ENCODE measurements at places on chromosomes 7 and 10. TPM values are rescaled to one million over a fixed set of nuclear protein-coding genes. Genes with fewer than 3 reads are reported as not detected.

The AKR1D1 gene
- total RNA-seq: not detected

The TMEM229A gene
- total RNA-seq: 0.75 TPM

The PLA2G12B gene
- not detected for total RNA-seq

The TMEM270 gene
- not detected for total RNA-seq

The SPDYE5 gene
- total RNA-seq: not detected

The PI4K2A gene
- total RNA-seq: 21.9 TPM

The PPP1R17 gene
- total RNA-seq: 2.5 TPM

DNA sequence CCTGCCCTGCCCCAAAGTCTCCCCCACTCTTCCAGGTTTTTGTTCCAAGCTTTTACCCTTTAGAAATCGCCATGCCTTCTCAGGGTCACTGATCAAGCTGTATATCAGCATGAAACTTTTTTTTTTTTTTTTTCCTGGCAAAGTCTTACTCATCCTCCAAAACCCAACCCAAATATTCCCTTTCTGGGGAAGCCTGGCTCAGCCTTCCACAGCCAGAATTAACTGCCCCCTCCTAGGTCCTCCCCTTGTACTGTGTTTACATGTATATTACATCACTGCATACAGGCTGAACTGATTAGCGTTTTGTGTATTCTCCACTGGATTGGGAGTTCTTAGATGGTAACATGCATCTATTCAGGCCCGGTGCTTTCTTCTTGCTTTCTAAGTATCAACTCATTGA lies 4.6 kb upstream of the NOBOX start:
- peaks cover 5% of the 10 kb centered on the region for H3K4me1 ChIP-seq
- H3K27ac ChIP-seq: no peak overlapping the region
- no peak for DNase-seq
- H3K27me3 ChIP-seq: no peaks in the 10 kb centered on the region
- no peaks in the 10 kb centered on the region for H3K36me3 ChIP-seq
- no peak overlapping the region for H3K4me3 ChIP-seq

- H3K4me3 ChIP-seq: no peak overlapping the region
- no peaks in the 10 kb centered on the region for H3K36me3 ChIP-seq
- no peaks in the 10 kb centered on the region for H3K4me1 ChIP-seq
- no peaks in the 10 kb centered on the region for H3K27me3 ChIP-seq
- no peak for DNase-seq
These were observed 323.6 kb upstream of the PODXL start for GRCh38 chr7:131880078-131880477.

DNA sequence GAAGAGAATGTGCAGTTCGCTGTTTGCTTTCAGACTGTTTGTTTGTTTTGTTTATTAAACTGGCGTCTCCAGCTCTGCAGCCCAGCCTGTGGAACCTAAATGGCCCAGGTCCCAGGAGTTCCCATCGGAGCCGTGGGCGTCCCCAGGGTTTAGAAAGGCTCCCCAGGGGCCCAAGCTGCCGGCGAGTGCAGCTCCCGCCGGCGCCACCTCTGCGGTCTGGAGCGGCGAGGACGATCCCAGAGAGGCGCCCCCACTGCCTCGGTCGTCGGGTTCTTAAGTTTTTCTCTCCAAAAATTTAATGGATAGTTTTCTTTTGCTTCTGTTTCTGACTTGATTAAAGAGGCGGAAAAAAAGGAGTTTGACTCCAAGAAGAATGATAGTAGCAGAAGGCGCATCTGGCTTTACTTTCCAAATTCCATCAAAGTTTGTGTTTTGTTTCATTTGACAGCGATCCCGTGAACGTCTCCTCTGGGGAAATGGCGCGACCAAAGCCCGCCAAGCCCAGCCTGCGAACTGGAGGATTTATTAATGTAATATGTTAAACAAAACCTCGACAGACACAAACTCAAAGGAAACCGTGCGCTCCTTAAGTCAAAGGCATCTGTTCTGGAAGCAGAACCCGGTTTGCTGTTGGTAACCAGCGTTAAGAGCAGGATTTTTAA lies 718 bp upstream of the FZD1 start:
- H3K27ac ChIP-seq: no peak overlapping the region
- H3K4me1 ChIP-seq: peaks cover 25% of the 10 kb centered on the region
- H3K36me3 ChIP-seq: no peaks in the 10 kb centered on the region
- H3K4me3 ChIP-seq: peak overlapping the region; percentile 59
- H3K27me3 ChIP-seq: peaks cover 79% of the 10 kb centered on the region
- no peak for DNase-seq

DNA sequence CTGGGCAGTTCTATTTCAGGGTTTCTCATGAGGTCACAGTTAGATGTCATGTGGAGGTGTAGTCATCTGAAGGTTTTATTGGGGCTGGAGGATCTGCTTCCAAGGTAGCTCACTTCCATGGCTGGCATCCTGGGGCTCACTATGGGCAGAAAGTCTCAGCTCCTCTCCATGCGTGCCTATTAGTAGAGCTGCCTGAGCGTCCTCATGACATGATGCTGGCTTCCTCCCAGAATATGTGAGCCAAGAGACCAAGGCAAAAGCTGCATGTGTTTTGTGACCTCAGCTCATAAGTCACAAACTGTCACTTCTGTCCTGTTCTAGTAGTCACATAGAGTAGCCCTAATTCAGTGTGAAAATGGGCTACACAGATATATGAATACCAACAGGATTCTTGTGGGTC lies 524.4 kb downstream of the SUGCT start:
- H3K27me3 ChIP-seq: no peaks in the 10 kb centered on the region
- H3K4me1 ChIP-seq: no peaks in the 10 kb centered on the region

GRCh38 chr7:91940171-91940570 lies 491 bp upstream of the AKAP9 start:
- H3K27me3 ChIP-seq: peaks cover 25% of the 10 kb centered on the region
- no peak overlapping the region for H3K27ac ChIP-seq
- H3K4me1 ChIP-seq: no peaks in the 10 kb centered on the region

DNA sequence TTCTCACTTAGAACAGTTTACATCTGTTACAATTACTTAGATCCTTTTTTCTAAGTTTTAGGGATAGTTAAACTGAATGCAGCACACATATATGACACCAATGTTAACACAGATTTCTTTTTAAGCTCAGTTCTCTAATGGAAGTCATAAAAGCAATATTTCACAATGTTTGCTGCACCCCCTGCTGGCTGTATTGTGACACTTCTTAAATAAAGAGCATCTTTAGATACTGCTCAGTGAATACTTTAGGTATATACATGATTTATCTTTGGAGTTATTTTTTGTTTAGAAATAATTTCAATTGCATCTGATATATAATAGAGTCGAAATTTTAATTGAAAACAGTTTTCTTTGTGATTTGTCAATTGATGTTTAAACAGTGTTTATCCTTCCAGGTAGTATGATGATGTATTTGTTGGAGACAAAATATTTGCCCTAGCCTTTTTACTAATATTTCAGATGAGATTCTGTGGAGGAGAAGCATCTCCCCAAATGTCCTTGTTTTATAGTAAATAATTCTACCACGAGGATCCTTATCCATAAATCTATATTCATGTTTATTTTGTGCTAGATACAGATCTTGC lies 174.4 kb downstream of the ST7 start:
- H3K27me3 ChIP-seq: no peaks in the 10 kb centered on the region
- H3K4me3 ChIP-seq: no peak overlapping the region
- H3K4me1 ChIP-seq: peaks cover 4% of the 10 kb centered on the region
- H3K36me3 ChIP-seq: no peaks in the 10 kb centered on the region
- H3K27ac ChIP-seq: no peak overlapping the region
- no peak for DNase-seq

GRCh38 chr10:77036993-77037734 lies 600.4 kb downstream of the KCNMA1 start:
- H3K4me1 ChIP-seq: no peaks in the 10 kb centered on the region
- H3K4me3 ChIP-seq: no peak overlapping the region
- DNase-seq: peak; percentile 65

DNA sequence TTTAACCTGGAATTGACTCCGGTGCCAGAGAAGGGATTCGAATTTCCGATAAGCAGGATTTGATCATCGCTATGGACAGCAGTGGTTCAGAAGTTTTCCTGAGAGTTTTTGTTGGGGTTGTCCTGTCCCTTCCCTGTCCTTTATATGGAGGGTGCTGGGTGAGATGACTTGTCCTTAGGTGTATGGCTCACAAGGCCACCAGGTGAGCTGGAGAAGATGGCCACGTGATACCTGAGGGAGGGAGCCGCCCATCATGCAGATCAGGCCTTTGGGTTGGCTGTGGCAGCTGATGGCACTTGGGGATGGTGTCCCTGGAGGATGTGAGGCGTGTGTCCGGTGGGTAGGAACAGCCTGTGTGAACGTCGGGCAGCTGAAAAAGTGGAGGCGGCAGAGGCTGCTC lies 187.7 kb downstream of the PTPN20 start:
- H3K4me1 ChIP-seq: no peaks in the 10 kb centered on the region
- no peak for DNase-seq
- H3K4me3 ChIP-seq: no peak overlapping the region
- H3K36me3 ChIP-seq: no peaks in the 10 kb centered on the region
- no peaks in the 10 kb centered on the region for H3K27me3 ChIP-seq
- no peak overlapping the region for H3K27ac ChIP-seq

- H3K27me3 ChIP-seq: no peaks in the 10 kb centered on the region
- no peaks in the 10 kb centered on the region for H3K36me3 ChIP-seq
- peak; percentile 19 for DNase-seq
- H3K27ac ChIP-seq: no peak overlapping the region
- H3K4me3 ChIP-seq: no peak overlapping the region
These were observed 18.7 kb downstream of the AKR1C1 start for GRCh38 chr10:4981722-4982471.

- no peak overlapping the region for H3K27ac ChIP-seq
- H3K27me3 ChIP-seq: no peaks in the 10 kb centered on the region
- peaks cover 5% of the 10 kb centered on the region for H3K4me1 ChIP-seq
- DNase-seq: no peak
- no peak overlapping the region for H3K4me3 ChIP-seq
These were observed 49.9 kb downstream of the ARMC3 start for GRCh38 chr10:22977751-22978150.

GRCh38 chr10:22505911-22506685 lies 160.8 kb downstream of the SPAG6 start:
- no peak for DNase-seq
- no peaks in the 10 kb centered on the region for H3K36me3 ChIP-seq
- no peaks in the 10 kb centered on the region for H3K27me3 ChIP-seq
- H3K27ac ChIP-seq: no peak overlapping the region
- no peak overlapping the region for H3K4me3 ChIP-seq
- H3K4me1 ChIP-seq: no peaks in the 10 kb centered on the region

GRCh38 chr7:83362871-83363550 lies 200.3 kb upstream of the PCLO start:
- no peaks in the 10 kb centered on the region for H3K4me1 ChIP-seq
- H3K4me3 ChIP-seq: no peak overlapping the region
- H3K36me3 ChIP-seq: no peaks in the 10 kb centered on the region
- H3K27ac ChIP-seq: no peak overlapping the region

DNA sequence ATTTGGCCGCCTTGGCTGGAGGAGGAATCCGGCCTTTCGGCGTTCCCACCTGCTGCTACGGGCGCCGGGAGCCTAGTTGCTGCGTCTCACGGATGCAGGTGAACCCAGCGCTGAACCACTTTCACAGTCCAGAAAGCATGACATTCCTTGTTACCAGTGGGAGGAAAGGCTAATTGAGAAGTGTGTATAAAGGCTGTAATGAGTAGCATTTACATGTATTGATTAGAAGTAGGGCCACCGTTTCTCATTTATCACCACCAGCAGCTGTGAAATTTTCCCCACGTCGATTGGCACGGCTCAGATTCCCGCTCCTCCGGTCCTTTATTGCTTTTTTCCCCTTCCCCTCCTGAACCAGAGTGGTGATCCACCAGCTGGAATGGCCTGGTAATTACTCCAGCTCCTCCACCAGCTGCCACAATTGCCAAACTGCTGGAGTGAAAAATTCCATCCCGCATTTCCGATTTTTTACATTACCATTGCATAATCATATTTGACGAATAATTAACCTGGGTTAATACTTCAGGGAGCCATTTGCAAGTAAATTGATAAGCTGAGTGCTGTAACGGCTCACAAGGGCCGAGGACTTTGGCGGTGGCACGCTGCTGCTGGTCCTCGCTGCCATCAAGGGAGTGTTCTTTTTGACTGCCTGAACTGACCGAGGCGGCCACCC lies 153.3 kb downstream of the POU6F2 start:
- DNase-seq: no peak
- H3K36me3 ChIP-seq: no peaks in the 10 kb centered on the region
- H3K4me3 ChIP-seq: no peak overlapping the region
- no peaks in the 10 kb centered on the region for H3K27me3 ChIP-seq
- H3K4me1 ChIP-seq: no peaks in the 10 kb centered on the region

DNA sequence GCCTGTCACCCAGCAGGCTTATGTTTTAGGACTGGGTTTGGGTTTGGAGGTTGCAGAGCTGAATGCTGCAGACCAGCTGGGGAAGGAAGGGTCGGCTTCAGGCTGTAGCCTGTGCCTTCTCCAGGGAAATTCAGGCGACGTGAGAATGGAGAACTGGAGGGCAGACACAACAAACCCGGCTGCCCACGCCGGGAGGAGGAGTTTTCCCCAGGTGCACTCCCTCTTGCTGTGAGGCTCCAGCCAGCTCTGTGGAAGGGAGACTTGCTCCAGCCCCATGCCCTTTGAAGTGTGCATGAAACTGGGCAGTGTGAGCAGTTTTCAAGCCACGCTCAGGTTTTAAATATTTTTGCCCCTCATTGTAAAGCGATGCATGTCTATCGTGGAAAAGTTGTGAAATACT lies 279.1 kb downstream of the CCSER2 start:
- no peak overlapping the region for H3K4me3 ChIP-seq
- H3K27ac ChIP-seq: no peak overlapping the region
- H3K36me3 ChIP-seq: no peaks in the 10 kb centered on the region
- peaks cover 7% of the 10 kb centered on the region for H3K4me1 ChIP-seq

DNA sequence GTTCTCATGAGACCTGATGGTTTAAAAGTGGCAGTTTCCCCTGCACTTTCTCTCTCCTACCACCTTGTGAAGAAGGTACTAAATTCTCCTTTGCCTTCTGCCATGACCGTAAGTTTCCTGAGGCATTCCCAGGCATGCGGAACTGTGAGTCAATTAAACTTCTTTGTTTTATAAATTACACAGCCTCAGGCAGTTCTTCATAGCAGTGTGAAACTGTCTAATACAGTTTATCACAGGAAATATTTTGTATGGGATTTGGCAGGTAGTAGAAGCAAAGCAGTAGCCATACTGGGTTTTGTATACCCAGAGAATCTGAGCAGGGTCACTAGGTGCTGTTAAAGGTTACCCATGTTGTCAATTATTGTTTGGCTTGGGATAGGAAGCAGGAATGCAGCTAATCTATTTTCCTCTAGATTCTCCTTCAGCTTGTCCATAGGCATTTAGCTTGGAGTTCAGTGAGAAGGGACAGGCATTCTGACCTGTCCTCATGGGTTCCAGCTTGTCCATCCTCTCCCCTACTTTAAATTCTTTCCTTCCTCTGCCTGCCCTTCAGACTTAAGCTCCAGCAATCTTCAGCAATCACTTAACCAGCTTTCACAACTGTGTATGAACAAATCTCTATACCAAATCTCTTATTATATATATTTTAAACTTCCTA lies 186.7 kb downstream of the PCLO start:
- H3K4me1 ChIP-seq: no peaks in the 10 kb centered on the region
- H3K36me3 ChIP-seq: no peaks in the 10 kb centered on the region
- no peaks in the 10 kb centered on the region for H3K27me3 ChIP-seq

GRCh38 chr7:155972247-155972646 lies 160.0 kb upstream of the SHH start:
- H3K36me3 ChIP-seq: no peaks in the 10 kb centered on the region
- DNase-seq: no peak
- H3K4me1 ChIP-seq: no peaks in the 10 kb centered on the region
- H3K4me3 ChIP-seq: no peak overlapping the region

All from H1 (cell line).